Aorta (tissue), 5 donors: ENCODE measurements at places on chromosomes 7 and 10. TPM values are rescaled to one million over a fixed set of nuclear protein-coding genes. Genes with fewer than 3 reads are reported as not detected.

CAV2 gene
- polyA plus RNA-seq: 89.8 TPM

SNX10 gene
- 0.72 TPM for polyA plus RNA-seq

GJD4 gene
- polyA plus RNA-seq: not detected

LIMK1 gene
- 8.4 TPM for polyA plus RNA-seq

RHEB gene
- polyA plus RNA-seq: 108 TPM

NME8 gene
- polyA plus RNA-seq: 4.9 TPM

CRPPA gene
- 0.13 TPM for polyA plus RNA-seq

RNF32 gene
- polyA plus RNA-seq: 0.20 TPM
